NCI-H226 (cell line): ENCODE measurements at places on chromosomes 6 and 20.

GRCh38 chr20:44615169-44615791, 32.9 kb downstream of the PKIG start:
- DNase-seq, result no peak

- DNase-seq, result no peak
These were observed 754 bp downstream of the HDDC2 start for GRCh38 chr6:125300992-125301434.

DNA sequence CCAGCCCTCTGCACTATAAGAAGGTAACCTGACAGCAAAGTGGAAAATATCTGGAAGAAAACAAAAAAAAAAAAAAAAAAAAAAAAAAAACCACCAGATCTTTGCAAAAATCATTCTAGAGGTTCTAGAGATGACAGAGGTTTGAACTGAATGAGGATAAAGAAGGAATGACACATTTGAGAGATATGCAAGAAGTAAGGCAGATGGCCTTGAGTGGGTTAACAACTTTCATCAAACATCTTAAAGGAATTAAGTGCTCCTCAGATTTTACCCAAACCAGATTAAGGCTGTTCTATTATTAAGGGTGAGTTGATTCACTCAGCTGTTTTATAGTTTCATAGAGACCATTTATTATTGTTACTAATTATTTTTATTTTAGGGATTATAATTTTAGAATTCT, 62.0 kb downstream of the RSPO3 start:
- DNase-seq, result no peak

GRCh38 chr6:163659803-163660202, 245.3 kb downstream of the QKI start:
- no peak for DNase-seq

GRCh38 chr6:46891252-46891795, 30.4 kb downstream of the ADGRF5 start:
- no peak for DNase-seq

GRCh38 chr6:151387175-151387970, 4.0 kb downstream of the ZBTB2 start:
- DNase-seq, result peak; percentile 10

GRCh38 chr6:138037009-138037504, 70.2 kb downstream of the PERP start:
- no peak for DNase-seq

GRCh38 chr20:54148947-54149764, 24.6 kb downstream of the CYP24A1 start:
- peak; percentile 53 for DNase-seq

GRCh38 chr6:77136086-77136485, 327.2 kb downstream of the HTR1B start:
- peak; percentile 31 for DNase-seq

GRCh38 chr20:20713244-20713765, 861 bp upstream of the RALGAPA2 start:
- no peak for DNase-seq

DNA sequence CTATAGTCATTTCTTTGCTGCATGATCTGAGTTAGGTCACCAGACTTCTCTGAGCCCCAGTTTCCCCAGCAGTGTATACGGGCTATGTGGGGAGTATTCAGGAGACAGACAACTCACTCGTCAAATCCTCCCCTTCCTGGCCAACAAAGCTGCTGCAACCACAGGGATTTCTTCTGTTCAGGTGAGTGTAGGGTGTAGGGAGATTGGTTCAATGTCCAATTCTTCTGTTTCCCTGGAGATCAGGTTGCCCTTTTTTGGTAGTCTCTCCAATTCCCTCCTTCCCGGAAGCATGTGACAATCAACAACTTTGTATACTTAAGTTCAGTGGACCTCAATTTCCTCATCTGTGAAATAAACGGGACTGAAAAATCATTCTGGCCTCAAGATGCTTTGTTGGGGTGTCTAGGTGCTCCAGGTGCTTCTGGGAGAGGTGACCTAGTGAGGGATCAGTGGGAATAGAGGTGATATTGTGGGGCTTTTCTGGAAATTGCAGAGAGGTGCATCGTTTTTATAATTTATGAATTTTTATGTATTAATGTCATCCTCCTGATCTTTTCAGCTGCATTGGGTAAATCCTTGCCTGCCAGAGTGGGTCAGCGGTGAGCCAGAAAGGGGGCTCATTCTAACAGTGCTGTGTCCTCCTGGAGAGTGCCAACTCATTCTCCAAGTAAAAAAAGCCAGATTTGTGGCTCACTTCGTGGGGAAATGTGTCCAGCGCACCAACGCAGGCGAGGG, 594 bp upstream of the CDKN1A start:
- DNase-seq, result no peak

GRCh38 chr6:135141728-135142127, 39.4 kb upstream of the MYB start:
- DNase-seq, result no peak

- no peak for DNase-seq
These were observed 36.7 kb downstream of the MAN1A1 start for GRCh38 chr6:119312875-119313338.

- no peak for DNase-seq
These were observed 76.7 kb downstream of the LRFN2 start for GRCh38 chr6:40510442-40510841.

GRCh38 chr6:83114164-83114563, 46.7 kb downstream of the DOP1A start:
- no peak for DNase-seq

- DNase-seq, result no peak
These were observed 29.5 kb downstream of the STX11 start for GRCh38 chr6:144179828-144180227.

GRCh38 chr20:542777-543368, 717 bp downstream of the CSNK2A1 start:
- DNase-seq, result no peak

DNA sequence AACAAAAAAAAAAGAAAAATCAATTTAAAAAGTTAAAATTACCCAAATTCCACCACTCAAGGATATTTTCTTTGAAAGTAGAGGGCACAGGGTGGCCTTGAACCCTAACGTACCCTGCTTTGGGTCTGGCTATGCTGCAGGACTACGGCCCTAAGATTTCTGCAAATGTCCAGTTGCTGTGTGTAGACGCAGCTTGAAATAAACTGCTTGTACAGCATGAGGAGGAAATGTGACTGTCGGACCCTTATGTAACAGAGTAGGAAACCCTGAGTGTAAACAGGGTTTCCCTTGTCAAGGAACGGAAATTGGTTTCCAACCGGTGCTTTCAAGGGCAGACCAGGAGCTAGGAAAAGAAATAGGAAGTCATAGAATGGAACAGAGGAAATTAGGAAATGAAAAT, 60.7 kb upstream of the SHLD1 start:
- DNase-seq, result no peak

- DNase-seq, result peak; percentile 70
These were observed 196.1 kb downstream of the GRM1 start for GRCh38 chr6:146224988-146225387.

DNA sequence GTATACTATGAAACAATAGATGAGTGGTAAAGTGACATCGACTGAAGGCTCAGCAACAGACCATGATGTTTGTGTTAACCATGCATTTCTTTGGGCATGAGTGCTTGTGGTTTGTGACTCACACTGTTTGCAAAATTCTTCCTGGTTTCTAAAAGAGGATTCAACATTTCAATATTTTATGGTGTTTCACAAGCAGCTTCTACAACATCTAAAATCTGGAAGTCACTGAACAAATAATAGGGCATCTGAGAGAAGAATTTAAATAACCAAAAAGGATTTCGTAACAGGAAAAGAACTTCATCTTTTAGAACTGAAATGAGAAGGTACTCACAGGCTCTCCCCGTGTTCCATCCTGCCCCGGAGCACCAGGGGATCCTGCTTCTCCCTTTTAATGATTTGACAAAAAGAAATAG, 146.2 kb downstream of the COL21A1 start:
- DNase-seq, result peak; percentile 83

- peak; percentile 45 for DNase-seq
These were observed 84.2 kb downstream of the PREP start for GRCh38 chr6:105318660-105319059.

- DNase-seq, result no peak
These were observed 6.9 kb upstream of the RPS6KA2 start for GRCh38 chr6:166633732-166634535.

GRCh38 chr20:32638848-32639247, 34.9 kb downstream of the C20orf203 start:
- no peak for DNase-seq

GRCh38 chr6:107185391-107185970, 70.2 kb upstream of the BEND3 start:
- peak; percentile 10 for DNase-seq

- no peak for DNase-seq
These were observed 198.8 kb downstream of the EYA2 start for GRCh38 chr20:47093320-47093966.

DNA sequence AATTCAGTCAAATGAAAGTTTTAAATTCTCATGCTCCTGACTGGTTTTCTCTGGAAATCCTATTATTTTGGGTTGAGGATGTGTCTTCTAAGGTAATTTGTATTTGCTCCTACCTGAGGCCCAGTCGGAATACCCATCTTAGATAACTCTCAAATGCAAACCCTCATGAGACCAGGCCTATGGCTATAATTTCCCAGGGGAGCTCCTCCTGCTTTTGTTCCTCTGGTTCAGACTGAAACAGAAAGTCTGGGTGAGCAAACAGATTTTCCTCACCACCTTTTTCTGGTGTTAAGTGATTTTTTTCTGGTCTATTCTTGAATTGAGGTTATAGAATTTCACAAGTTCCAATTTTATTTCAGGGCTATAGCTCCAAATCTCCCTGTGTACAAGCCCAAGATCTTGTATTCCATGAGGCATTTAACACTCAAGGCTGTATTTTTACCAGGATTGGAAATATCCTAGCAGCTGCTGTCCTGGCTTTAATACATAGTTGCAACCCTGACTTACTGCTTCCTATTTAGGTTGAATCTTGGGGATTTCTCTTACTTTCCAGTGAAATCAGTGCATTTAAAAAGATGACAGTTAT, 169.1 kb upstream of the PTCHD4 start:
- no peak for DNase-seq

- DNase-seq, result no peak
These were observed 83.1 kb downstream of the CAP2 start for GRCh38 chr6:17476511-17476910.

- no peak for DNase-seq
These were observed 199.2 kb upstream of the MYLIP start for GRCh38 chr6:15929685-15930084.

DNA sequence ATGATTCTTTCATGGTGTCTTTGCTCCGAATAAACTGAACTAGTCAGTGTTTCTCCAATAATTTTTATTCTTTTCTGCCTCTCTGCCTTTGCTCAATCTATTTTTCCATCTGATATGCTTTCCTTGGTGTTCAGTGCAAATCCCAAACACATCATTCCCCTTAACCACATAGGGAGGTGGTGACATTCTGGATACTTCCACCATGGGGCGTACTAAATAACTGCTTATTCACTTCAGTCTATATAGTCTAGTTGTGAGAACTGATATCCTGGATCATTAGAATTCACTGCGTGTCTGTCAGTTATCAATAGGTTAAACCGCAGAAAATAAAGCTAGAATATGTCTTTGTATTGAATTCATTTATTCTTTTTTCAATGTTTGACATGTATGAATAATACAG, 83.1 kb downstream of the KCNQ5 start:
- DNase-seq, result no peak

DNA sequence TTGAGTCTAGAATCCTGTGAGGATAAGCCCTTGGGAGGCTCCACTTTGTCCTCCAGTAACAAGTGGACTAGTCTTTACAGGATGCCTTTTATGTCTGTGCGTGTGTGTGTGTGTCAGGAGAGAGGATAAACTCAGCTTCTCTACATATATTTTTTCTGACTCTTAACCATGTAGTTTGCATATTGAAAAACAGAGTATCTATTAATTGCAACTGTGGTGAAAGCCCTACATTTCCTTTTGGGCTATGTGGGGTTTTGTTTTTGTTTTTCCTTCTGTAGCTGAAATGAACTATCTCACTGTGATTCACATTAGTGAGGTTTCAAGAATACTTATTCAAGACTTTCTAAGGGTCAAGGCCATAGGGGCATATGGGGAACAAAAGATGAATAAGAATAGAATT, 17.7 kb downstream of the TPBG start:
- no peak for DNase-seq
